ENCODE measurements at places on chromosomes 2 and 18. TPM values are rescaled to one million over a fixed set of nuclear protein-coding genes. Genes with fewer than 3 reads are reported as not detected.
A peak's percentile ranks its signal among the peaks of the same experiment; 100 is the strongest.

DNA sequence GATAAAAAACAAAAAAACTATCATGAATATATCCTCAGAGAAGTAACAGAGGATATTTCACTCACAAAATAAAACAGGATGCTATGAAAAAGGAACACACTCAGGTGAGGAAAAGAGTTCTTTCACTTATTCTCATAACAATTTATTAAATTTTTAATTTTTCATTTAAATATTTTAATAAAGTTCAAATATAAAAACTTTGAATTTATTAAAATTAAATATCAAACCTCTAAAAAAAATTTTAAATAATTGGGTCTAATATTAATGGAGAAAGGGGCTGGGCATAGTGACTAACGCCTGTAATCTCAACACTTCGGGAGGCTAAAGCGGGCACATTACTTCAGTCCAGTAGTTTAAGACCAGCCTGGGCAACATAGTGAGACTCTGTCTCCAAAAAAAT lies 10.1 kb downstream of the THADA start:
- H3K27me3 ChIP-seq, result no peaks in the 10 kb centered on the region
- no peak overlapping the region for H3K4me3 ChIP-seq
- no peak overlapping the region for H3K27ac ChIP-seq
- no peaks in the 10 kb centered on the region for H3K36me3 ChIP-seq

GRCh38 chr2:181781078-181781786 lies 100.9 kb upstream of the NEUROD1 start:
- no peaks in the 10 kb centered on the region for H3K36me3 ChIP-seq
- no peak overlapping the region for H3K4me3 ChIP-seq
- no peaks in the 10 kb centered on the region for H3K4me1 ChIP-seq
- peak; percentile 61 for DNase-seq
- H3K27ac ChIP-seq, result no peak overlapping the region

DNA sequence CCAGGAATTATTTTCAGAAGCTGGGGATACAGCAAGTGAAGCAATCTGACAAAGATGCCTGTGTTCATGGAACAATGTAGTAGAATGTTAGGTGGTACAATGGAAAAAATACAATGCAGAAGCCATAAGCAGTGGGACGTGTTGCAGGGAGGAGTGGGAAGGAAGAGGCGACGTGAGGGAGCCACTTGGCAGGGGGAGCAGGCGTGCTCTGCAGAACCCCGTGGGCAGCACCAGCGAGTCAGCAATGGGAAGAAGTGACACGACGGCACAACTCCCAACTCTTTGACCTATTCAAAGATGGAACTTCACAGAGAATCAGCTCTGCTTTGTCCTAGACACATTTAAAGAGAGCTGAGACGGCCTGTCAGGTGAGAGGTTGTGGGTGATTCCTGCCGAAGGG lies 30.5 kb downstream of the PRELID3A start:
- no peak overlapping the region for H3K27ac ChIP-seq
- H3K36me3 ChIP-seq, result no peaks in the 10 kb centered on the region
- H3K4me1 ChIP-seq, result no peaks in the 10 kb centered on the region
- no peak for DNase-seq
- no peaks in the 10 kb centered on the region for H3K27me3 ChIP-seq

ANO7 gene
- total RNA-seq, result 89.1 TPM

IL1RN gene
- total RNA-seq, result 8.0 TPM

DNA sequence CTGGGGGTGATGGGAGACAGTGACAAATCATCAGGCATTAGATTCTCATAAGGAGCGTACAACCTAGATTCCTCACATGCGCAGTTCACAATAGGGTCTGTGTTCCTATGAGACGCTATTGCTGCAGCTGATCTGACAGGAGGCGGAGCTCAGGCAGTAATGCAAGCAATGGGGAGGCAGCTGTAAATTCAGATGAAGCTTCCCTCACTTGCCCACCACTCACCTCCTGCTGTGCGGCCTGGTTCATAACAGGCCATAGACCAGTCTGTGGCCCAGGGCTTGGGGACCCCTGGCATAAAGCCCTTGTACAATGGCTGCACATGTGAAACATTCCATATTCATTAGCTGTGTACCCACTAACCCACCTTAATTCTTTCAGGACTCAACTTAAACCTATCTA lies 18.0 kb downstream of the NMUR1 start:
- H3K27ac ChIP-seq, result no peak overlapping the region
- no peak overlapping the region for H3K4me3 ChIP-seq
- no peaks in the 10 kb centered on the region for H3K36me3 ChIP-seq
- no peak for DNase-seq

GRCh38 chr2:8622199-8622911 lies 59.5 kb upstream of the ID2 start:
- no peaks in the 10 kb centered on the region for H3K36me3 ChIP-seq
- H3K27me3 ChIP-seq, result no peaks in the 10 kb centered on the region
- no peaks in the 10 kb centered on the region for H3K4me1 ChIP-seq
- H3K4me3 ChIP-seq, result no peak overlapping the region
- H3K27ac ChIP-seq, result no peak overlapping the region
- DNase-seq, result no peak

CD302 gene
- total RNA-seq, result 37.7 TPM

SERPINB11 gene
- not detected for total RNA-seq

- no peaks in the 10 kb centered on the region for H3K27me3 ChIP-seq
- H3K27ac ChIP-seq, result no peak overlapping the region
- no peaks in the 10 kb centered on the region for H3K4me1 ChIP-seq
- no peaks in the 10 kb centered on the region for H3K36me3 ChIP-seq
Measured at GRCh38 chr2:2591542-2591940, 260.5 kb upstream of the MYT1L start.

DNA sequence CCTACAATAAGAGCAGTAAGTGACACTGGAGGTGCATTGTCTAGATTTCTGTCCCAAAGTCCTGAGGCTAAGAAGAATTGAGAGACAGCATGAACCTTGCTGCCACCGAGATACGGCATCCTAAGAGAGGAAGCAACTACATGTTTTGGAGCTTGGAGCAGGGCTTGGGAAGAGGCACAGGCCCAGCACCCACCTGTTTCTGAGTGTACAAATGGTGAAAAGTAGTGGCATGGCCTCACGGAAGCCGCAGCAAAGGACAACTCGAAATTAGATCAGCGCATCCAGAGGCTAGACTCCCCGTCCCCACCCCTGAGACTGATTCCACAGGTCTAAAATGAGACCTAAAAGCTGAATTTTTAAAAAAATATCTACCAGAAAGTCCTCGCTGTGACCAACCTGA lies 127.5 kb downstream of the PTGR3 start:
- H3K4me1 ChIP-seq, result no peaks in the 10 kb centered on the region
- no peak overlapping the region for H3K4me3 ChIP-seq
- DNase-seq, result no peak

MTA3 gene
- total RNA-seq, result 20.0 TPM

DNA sequence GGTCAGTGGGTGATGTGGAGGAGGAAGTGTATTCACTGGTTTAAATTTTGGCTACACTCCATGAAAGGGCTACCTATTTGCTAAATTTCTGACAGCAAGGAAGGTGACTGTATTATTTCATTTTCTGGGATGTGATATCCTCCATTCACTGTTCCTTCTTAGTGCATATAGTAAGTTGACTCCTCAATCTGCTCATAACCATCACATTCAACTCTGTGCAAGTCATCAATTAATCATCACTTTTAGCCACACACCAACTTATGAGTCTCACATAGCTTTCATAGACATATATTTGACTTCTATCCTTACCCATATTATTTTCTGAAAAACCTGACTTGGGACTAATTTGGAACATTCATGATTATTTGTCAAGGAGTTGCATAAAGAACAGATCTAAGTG lies 16.9 kb downstream of the KLHL41 start:
- H3K36me3 ChIP-seq, result no peaks in the 10 kb centered on the region
- no peak overlapping the region for H3K4me3 ChIP-seq
- H3K4me1 ChIP-seq, result no peaks in the 10 kb centered on the region

- no peak overlapping the region for H3K4me3 ChIP-seq
- DNase-seq, result no peak
- H3K4me1 ChIP-seq, result no peaks in the 10 kb centered on the region
Measured at GRCh38 chr2:6538607-6539006, 327.1 kb downstream of the CMPK2 start.

RAB11FIP5 gene
- total RNA-seq, result 10.7 TPM

- no peaks in the 10 kb centered on the region for H3K27me3 ChIP-seq
- H3K4me1 ChIP-seq, result no peaks in the 10 kb centered on the region
- H3K4me3 ChIP-seq, result no peak overlapping the region
- H3K27ac ChIP-seq, result no peak overlapping the region
- H3K36me3 ChIP-seq, result no peaks in the 10 kb centered on the region
Measured at GRCh38 chr18:28091197-28091596, 85.7 kb downstream of the CDH2 start.

DNA sequence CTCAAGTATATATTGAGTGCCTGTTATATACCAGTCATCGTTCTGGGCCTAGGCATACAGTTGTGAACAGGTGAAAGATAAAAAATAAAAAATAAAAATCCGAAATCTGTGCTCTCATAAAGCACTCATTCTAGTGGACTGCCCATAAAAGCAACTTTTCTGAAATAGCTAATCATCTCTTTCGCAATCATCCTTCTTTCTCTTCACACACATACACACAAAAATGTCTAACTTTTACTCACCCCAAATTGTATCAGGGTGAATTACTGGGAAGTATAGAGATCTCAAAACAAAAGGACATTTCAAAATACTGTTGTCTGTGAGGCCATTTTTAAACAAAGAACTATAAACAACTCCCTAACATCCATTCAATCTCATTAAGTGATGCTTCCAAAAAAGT lies 29.6 kb upstream of the ORC2 start:
- no peak for DNase-seq
- no peak overlapping the region for H3K27ac ChIP-seq
- no peaks in the 10 kb centered on the region for H3K4me1 ChIP-seq
- no peaks in the 10 kb centered on the region for H3K27me3 ChIP-seq
- no peaks in the 10 kb centered on the region for H3K36me3 ChIP-seq
- no peak overlapping the region for H3K4me3 ChIP-seq

CROCC2 gene
- total RNA-seq, result not detected

GRCh38 chr2:120399889-120400240 lies 53.9 kb downstream of the INHBB start:
- H3K4me1 ChIP-seq, result no peaks in the 10 kb centered on the region
- no peaks in the 10 kb centered on the region for H3K36me3 ChIP-seq
- no peak for DNase-seq
- H3K27ac ChIP-seq, result no peak overlapping the region
- H3K4me3 ChIP-seq, result no peak overlapping the region

- no peaks in the 10 kb centered on the region for H3K36me3 ChIP-seq
- no peaks in the 10 kb centered on the region for H3K27me3 ChIP-seq
- no peak overlapping the region for H3K27ac ChIP-seq
- H3K4me3 ChIP-seq, result no peak overlapping the region
- no peak for DNase-seq
- H3K4me1 ChIP-seq, result no peaks in the 10 kb centered on the region
Measured at GRCh38 chr18:75029481-75029880, 179.5 kb downstream of the PTGR3 start.

CTLA4 gene
- 42.1 TPM for total RNA-seq

- no peak overlapping the region for H3K27ac ChIP-seq
- H3K27me3 ChIP-seq, result no peaks in the 10 kb centered on the region
- H3K36me3 ChIP-seq, result no peaks in the 10 kb centered on the region
Measured at GRCh38 chr18:70047931-70048603, 100.4 kb upstream of the CD226 start.

GRCh38 chr2:109197491-109198418 lies 68.8 kb downstream of the SH3RF3 start:
- no peaks in the 10 kb centered on the region for H3K36me3 ChIP-seq
- H3K27ac ChIP-seq, result no peak overlapping the region
- no peaks in the 10 kb centered on the region for H3K27me3 ChIP-seq
- H3K4me3 ChIP-seq, result no peak overlapping the region

DNA sequence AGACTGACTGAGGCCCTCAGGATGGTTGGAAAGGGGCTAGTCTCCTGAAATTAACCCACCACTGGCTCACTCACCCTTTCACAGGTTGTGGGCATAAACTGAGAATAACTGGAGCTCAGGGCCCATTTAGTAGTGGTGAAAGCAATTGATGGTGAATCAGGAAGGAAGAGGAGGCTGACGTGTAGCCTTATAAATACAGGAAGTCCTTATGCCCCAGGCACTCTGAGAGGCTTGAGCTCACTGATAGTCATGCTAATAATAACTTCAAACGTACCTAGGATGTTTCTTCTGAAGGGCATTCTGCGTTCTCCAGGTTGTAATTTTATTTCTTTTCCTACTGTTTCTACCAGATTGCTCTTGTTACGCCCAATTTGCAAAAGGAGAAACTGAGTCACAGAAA lies 328.4 kb downstream of the CLIP4 start:
- no peaks in the 10 kb centered on the region for H3K36me3 ChIP-seq
- H3K27me3 ChIP-seq, result no peaks in the 10 kb centered on the region
- no peaks in the 10 kb centered on the region for H3K4me1 ChIP-seq

- H3K27ac ChIP-seq, result no peak overlapping the region
- H3K4me1 ChIP-seq, result no peaks in the 10 kb centered on the region
- no peak for DNase-seq
- H3K27me3 ChIP-seq, result no peaks in the 10 kb centered on the region
Measured at GRCh38 chr2:78977661-78978145, 47.8 kb upstream of the REG3G start.

GRCh38 chr2:147777394-147777793 lies 67.4 kb upstream of the ACVR2A start:
- H3K4me1 ChIP-seq, result no peaks in the 10 kb centered on the region
- no peaks in the 10 kb centered on the region for H3K27me3 ChIP-seq
- no peaks in the 10 kb centered on the region for H3K36me3 ChIP-seq
- no peak for DNase-seq
- no peak overlapping the region for H3K4me3 ChIP-seq
- H3K27ac ChIP-seq, result no peak overlapping the region

DNA sequence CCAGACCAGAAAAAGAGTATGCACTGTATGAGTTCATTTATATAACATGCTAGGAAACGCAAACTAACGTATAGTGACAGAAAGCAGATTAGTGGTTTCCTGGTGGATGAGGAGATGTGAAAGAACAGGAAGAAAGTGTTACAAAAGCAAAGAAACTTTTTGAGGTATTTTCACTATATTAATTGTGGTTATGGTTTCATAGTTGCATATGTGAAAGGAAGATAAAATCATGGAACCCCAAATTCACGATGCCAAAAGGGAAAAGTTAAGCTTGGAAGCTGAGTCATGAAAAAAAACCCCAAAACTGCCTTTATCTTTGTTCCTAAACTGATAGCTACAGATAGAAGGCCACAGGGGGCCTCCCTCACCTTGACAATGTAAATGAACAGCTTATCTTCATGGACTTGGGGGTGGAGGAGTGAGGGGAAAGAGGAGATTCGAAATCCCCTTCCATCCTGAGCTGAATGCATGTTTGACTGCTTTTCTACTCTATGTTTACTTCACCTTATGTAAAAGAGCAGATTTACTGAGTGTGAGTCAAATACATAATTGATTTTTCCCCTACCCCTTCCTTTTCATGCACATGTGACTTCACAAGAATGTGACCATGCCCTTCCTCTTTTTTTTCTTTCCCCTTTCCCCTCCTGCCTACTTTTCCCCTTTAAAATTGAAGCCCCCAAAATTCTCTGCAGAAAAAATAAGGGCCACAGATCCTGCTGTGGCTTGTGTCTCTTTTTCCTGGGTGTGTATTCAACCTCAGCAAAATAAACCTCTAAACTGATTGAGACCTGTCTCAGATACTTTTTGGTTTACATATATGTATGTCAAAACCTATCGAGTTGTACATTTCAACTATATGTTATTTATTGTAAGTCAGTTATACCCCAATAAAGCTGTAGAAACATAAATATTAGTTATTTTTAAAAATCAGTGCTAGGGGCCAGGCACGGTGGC lies 100.1 kb upstream of the TLK1 start:
- no peaks in the 10 kb centered on the region for H3K36me3 ChIP-seq
- no peak overlapping the region for H3K4me3 ChIP-seq
- no peak overlapping the region for H3K27ac ChIP-seq
- H3K27me3 ChIP-seq, result no peaks in the 10 kb centered on the region
- DNase-seq, result no peak

GRCh38 chr2:231399853-231400680 lies 4.6 kb downstream of the B3GNT7 start:
- DNase-seq, result no peak
- H3K4me3 ChIP-seq, result peak overlapping the region; percentile 10
- no peaks in the 10 kb centered on the region for H3K36me3 ChIP-seq
- H3K27me3 ChIP-seq, result no peaks in the 10 kb centered on the region
- H3K27ac ChIP-seq, result peak overlapping the region; percentile 17

RGPD8 gene
- total RNA-seq, result 82.5 TPM
